HS-5 (cell line): ENCODE measurements at places on chromosomes 3 and 15.

- DNase-seq = no peak
These were observed 1045.5 kb upstream of the NR2F2 start for GRCh38 chr15:95284933-95285421.

DNA sequence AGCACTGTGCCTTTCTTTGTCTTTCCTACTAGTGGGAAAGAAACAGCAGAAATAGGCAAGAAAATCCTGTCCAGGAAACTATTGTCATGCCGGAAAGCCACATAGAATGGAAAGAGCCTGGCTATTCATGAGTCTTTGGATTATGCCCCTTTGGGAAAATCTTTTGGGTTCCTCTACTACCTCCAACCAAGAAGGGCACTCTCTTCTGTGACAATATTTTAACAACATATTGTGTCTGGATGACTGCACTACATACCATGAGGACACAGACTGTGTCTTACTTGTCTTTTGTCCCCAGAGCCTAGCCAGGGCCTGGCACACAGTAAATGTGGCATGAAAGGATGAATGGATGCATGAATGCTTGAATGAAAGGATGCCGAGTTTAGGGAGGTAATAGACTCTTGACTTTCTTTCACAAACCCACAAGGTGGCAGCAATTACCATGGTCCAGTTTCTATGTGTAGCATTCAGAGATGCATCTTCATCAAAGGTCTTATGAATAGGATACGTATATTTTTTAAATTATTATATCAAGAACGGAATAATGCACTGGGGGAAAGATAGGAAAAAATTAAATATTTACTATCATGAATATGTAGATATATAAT lies 30.3 kb downstream of the ARL14 start:
- DNase-seq = no peak

- DNase-seq = no peak
These were observed 638.1 kb upstream of the KCNMB2 start for GRCh38 chr3:177898185-177898584.

- no peak for DNase-seq
These were observed 187.9 kb upstream of the LYSMD4 start for GRCh38 chr15:99921101-99921500.

DNA sequence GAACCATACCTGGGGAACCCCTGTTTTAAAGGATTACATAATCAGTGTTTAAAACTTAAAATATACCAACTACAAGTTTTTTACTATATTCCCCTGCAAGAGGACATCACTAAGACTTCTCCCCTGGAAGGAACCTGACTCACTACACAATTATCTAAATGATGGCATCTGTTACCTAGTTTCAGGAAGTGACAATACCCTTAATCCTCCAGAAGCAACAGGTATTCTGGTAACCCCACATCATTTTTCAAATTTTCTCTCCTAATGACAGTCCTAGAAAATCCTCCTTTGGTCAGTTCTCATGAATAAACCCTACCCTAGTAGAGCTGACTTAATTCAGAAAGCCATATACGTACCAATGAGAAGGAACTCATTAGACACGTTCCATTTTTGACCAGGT lies 78.4 kb downstream of the RFX7 start:
- DNase-seq = no peak

DNA sequence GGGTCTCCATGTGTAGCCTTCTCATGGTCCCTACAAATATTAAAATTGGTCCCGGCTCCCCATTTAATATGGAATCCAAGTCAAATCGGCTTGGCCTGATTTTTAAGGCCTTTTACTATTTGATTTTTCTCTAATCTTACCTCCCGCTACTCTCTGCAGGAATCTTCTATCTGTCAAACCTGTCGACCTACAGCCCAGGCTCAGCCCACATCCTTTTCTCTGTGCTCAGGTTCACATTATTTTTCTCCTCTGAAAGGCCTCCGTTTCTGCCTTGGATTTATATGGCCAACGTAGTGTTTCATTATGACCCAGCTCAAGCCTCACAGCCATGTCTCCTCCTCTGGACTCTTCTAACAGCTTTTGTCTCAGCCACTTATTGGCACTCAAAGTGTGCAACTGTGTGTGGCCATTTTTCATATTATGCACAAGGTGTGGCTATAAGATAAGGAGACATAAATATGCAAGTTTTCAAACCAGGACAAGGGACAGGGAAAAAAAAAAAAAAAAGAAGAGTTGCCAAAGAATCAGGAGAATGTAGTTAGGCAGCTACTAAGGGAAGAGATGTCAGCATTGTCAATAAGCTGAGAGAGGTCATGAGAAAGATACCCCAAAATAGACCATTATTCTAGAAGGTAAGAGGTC lies 2.1 kb upstream of the GLCE start:
- DNase-seq = no peak

- DNase-seq = no peak
These were observed 1.2 kb downstream of the TNFAIP8L3 start for GRCh38 chr15:51093488-51093838.

DNA sequence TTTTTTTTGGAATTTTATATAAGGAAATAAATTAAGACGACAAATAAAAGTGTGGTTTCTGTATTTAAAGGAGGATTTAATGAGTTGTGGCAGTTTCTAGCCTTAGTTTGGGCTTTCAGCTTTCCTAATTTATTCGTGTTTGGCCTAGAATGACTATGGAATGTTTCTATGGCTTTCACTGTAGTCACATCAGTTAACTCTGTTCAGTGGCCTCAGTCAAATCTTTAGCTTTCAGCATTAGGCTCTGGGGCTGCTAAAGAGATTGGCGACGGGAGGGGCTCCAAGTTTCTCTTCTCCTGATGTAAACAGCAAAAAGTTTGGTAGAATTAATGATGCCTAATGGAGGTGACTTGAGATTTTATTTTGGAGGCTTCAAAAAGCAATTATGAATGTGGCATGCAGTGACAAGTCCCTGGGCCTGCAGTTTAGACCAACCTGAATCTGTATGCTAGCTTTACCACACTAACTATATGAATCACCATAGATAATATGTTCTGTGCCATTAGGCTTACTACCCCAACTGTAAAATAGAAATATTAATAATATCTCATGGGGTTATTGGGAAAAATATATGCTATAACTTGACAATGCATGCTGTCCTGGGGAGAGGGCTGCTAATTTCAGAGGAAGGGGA lies 47.1 kb upstream of the ADGRG7 start:
- DNase-seq = no peak

- DNase-seq = no peak
These were observed 46.2 kb downstream of the DENND6A start for GRCh38 chr3:57646723-57647122.

DNA sequence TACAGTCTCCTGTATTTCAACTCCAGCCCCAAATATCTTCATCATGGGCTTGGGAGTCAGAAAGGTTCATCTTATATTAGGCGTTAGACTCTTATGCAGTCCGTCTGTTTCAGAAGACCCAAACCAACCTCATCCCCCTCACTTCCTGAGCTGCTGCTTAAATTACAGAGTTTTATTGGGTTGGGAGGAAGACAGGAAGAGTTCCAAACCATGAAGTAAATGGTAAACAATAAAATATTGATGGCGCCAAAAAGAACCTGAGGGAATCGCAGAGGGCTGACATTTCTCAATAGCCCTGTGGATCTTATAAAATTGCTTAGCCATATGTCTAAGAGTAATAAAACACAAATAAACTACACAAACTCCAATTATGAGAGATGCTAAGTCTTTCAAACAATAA lies 116.9 kb upstream of the C3orf80 start:
- DNase-seq = no peak

GRCh38 chr15:37764733-37765191 lies 169.7 kb upstream of the TMCO5A start:
- peak; percentile 58 for DNase-seq

GRCh38 chr3:23916152-23916885 lies 471 bp downstream of the NKIRAS1 start:
- no peak for DNase-seq

DNA sequence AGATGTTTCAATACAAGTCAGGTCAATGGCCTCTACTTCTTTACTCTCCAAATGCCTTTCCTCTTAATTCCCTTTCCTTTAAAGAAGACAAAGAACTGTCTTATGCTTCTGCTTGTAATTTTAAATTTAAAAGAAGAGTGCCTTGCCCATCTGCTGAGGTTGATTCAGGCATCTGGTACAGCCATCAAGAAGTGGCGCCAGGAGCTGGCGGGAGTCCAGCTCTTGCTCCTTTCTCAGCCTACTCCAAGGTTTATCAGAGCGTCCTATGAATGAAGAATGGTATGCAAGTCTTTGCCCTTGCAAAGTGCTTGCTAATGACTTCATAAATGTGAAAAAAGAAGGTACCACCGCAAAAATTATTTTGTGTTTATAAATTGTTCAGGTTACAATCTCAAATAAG lies 294.6 kb upstream of the TGFBR2 start:
- no peak for DNase-seq

- no peak for DNase-seq
These were observed 41.5 kb downstream of the KLHL6 start for GRCh38 chr3:183514021-183514420.

DNA sequence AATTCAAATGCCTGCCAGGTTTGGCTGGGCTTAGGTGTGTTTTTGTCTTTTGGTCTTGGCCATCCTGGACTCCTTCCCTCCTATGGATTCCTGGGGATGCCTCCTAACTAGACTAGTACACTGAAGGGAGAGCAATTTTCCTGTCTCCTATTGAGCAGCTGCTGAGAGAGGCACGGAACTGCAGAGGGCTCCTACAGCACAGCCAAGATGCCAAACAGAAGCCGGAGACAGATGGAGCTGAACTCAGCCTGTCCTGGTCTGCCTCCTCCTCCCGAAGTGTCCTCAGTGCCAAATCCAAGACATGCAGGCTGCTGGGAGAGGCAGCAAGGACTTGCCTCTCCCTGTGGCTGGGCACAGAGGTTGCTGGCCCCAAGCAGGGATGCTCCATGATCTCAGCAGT lies 256.6 kb upstream of the PROK2 start:
- DNase-seq = no peak

DNA sequence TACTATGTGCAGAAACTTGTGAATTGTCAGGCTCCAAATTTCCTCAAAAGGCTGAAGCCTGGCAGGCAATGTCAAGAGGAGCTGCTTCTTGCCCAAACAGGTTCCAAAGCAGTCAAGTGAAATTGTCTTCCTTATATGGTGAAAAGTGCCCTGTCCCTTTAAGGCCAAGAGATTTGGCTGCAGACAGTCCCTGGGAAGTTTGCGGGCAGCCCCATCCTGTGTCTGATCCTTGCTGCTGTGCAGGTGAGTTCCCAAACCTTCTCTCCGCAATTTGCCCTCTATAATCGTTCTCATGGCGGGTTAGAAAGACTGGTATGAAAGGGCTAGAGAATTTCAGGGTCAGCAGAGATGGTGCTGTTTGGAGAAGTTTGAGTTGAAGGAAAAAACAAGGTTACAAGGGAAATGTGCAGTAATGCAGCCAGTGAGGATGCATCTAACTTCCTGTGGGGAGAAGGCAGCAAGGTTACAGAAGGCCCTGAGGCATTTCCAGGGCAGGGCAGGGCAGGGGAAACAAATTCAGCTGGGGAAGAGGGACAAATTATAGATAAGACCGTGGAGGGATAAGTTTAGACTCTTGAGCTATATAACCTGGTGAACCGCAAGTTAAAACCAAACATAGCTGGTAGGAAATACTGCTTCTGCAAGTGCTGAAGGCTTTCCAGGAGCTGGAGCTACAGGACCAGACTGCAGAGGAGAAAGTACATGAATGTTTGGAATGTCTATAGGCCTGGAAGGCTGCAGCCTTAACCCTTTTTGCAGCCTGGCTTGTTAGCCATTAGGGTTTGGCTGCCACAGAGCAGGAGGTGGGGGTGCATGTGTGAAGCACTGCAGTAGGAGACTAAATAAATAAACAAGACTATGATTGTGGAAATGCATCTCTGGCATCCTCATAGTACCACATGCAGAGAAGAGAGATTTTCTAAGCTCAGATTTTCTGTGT lies 256.2 kb upstream of the IL12A start:
- DNase-seq = peak; percentile 14

GRCh38 chr15:73716417-73716816 lies 32.2 kb downstream of the CD276 start:
- no peak for DNase-seq

GRCh38 chr3:108403686-108404345 lies 106.6 kb downstream of the MYH15 start:
- DNase-seq = no peak

DNA sequence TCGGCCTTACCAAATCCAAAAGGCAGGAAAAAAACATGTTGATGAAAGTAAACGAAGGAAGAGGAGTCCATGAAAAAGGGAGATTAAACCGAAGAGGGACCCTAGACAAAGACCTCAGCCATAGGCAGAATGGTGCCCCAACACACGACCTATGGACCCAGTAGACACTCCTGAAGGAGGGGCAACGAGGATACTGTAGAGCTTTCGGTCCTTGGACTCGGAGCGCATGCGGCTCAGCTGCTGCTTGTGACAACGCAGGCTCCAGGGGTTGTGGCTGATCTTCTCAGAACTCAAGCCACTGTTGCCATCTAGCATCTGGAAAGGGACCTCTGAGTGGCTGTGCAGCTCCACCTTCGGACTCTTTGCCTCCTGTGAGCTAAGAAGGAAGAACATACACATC lies 8.8 kb upstream of the GMPPB start:
- DNase-seq = no peak

- no peak for DNase-seq
These were observed 140.9 kb downstream of the RPLP1 start for GRCh38 chr15:69593488-69593887.

- no peak for DNase-seq
These were observed 49.5 kb downstream of the CCDC12 start for GRCh38 chr3:46926871-46927717.

GRCh38 chr15:74400313-74400860 lies 32.9 kb upstream of the CYP11A1 start:
- no peak for DNase-seq

- DNase-seq = no peak
These were observed 18.6 kb upstream of the THSD4 start for GRCh38 chr15:71096676-71097075.

GRCh38 chr3:146732325-146732724 lies 127.2 kb upstream of the PLSCR5 start:
- no peak for DNase-seq

GRCh38 chr3:135691240-135691639 lies 274.3 kb upstream of the PPP2R3A start:
- no peak for DNase-seq

DNA sequence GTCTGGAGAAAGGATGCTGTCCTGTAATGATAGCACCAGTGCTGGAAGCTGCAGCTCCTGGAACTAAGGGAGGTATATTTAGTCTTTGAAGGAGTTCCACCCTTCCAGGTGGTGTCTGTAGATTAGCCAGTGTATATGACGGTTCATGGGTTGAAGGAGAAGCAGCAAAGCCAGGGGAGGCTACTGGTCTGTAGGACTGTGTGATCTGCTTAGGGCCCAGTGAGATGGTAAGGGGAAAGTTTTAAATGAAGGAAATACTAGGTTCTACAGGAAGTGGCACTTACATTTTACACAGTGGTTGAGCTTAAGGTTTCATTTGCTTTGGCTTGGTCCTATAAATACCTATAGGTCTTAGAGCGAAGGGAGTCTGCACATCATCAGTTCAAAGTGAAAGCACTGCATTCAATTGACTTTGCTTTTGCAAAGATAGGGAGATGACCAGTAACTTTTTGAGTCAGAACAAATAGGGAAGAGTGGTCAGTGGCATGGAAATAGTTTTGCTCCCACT lies 5.6 kb downstream of the SLC25A38 start:
- no peak for DNase-seq

- DNase-seq = no peak
These were observed 117.1 kb downstream of the TPRA1 start for GRCh38 chr3:127473244-127474024.
